ENCODE measurements at places on chromosomes 2 and 18. TPM values are rescaled to one million over a fixed set of nuclear protein-coding genes. Genes with fewer than 3 reads are reported as not detected.

DNA sequence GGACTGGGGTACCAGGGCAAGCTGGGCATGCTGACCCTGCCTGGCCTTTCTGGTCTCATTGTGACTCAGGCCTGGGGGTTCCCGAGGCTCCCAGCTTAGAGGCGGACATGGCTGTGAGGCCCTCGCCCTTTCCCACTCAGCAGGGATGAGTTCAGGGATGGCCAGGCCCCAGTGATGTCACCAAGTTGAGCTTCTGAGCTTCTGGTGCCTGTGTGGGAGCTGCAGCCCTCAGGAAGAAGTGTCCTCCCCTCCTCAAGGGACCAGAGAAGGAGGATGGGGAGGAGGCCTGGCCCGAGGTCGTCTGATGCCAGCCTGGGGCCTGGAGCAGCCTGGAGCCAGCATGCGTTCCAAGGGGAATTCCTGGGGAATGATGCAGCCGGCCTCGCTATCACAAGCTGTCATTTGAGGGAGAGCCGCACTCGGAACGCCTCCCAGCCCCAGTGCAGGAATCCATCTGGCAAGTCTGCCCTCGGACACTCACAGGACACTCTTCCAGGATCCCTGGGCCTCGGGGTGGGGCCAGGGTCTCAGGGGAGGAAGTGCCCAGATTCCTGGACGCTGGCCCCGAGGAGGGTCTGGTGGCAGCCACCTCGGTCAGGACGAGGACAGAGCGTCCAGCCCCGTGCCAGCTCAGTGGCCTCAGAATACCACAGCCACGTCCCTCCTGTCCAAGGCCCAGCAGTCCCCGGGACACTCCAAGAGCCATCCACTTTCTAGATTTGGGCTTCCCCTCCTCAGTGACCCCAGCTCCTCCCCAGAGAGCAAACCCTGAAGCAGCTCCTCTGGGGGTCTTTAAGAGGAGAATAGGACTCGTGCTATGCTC, 61.2 kb upstream of the GPC1 start:
- DNase-seq: no peak

- DNase-seq: no peak
Measured at GRCh38 chr2:61660511-61661388, 122.6 kb upstream of the XPO1 start.

- no peak for DNase-seq
Measured at GRCh38 chr2:16069933-16070647, 129.7 kb downstream of the MYCN start.

The KCNK3 gene
- not detected for total RNA-seq

DNA sequence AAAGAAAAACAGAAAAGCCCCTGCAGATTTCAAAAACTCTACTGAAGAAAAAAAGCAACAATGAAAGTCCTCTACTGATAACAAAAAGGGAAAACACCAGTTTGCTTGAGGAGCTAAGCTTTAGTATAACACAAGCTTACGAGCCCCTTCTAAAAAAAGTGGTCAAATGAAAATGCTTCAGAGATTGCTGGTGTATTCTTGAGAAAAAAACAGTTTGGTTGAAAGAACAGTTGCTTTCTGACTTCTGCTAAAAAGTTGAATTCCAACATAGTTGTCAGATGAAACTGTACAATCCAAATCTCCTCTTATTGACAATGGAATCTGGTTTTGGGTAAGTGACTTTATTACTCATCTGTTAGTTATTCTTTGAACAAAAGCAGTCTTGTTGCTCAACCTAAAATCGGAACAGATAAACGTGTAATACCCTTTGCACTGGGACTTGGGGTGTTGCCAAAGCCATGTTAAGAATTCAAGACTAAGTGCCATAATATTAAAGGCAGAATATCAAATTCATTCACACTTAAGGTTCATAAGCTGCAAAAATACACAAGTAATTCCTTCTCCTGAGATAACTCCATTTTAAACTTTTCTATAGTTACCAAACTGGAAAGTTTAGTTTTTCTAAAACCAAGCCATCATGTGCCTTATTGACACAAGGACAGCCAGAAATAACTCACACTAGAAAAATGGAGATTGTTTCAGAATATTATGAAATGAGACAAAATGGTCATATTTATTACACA, 45.3 kb upstream of the SPAG16 start:
- no peak for DNase-seq

DNA sequence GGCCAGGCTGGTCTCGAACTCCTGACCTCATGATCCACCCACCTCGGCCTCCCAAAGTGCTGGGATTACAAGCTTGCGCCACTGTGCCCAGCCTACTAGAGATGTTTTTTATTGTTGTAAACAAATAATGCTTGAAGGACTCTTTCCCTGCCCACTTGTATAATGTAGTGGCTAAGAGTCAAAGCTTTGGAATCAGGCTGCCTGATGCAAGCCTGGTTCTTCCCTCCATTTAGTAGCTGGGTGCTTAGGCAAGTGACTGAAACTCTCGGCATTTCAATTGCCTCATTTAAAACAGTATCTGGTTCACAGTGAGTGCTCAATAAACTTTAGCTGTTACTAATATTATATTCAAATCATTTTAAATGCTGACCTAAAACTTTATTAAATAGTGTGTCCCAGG, 264.0 kb upstream of the FBXO11 start:
- no peak for DNase-seq

GRCh38 chr18:10245846-10246175, 208.6 kb upstream of the APCDD1 start:
- DNase-seq: no peak

GRCh38 chr2:198641161-198641560, 816.6 kb downstream of the SATB2 start:
- DNase-seq: no peak

DNA sequence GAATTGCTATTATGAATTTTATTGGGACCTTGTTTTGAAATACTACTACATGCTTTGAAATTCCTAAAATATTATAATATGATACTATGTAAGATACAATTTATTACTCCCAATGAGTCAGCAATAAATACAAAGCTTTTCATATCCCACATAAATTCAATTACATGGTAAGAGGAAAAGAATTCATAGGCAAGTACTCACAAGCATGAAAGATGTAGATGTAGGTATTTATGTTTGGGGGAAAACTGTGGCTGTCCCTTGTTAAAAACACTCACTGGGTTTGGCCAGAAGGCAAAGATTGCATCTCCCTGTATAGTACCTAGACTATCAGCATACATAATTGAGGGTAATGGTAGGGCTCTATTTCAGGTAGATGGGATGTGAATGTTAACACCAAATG, 90.4 kb downstream of the MBD2 start:
- DNase-seq: no peak

DNA sequence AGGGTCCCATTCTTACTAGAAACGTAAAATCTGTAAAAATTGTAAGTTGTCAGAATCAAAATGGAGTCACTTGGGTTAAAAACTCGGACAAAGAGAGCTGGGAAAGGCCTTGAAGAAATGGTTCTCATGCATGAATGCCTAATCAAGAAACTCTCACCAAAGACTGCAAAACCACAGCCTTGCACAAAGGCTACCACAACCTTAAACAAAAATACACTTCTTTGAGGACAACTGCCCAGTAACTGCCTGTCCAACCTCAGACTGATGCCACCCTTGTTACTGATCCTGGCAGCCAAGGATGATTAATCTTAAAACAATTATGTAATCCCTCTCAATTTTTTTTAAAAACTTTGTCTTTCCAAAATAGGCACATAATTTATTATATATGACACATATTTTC, 299.3 kb downstream of the CCDC85A start:
- no peak for DNase-seq

- no peak for DNase-seq
Measured at GRCh38 chr2:101627285-101628029, 70.0 kb upstream of the MAP4K4 start.

DNA sequence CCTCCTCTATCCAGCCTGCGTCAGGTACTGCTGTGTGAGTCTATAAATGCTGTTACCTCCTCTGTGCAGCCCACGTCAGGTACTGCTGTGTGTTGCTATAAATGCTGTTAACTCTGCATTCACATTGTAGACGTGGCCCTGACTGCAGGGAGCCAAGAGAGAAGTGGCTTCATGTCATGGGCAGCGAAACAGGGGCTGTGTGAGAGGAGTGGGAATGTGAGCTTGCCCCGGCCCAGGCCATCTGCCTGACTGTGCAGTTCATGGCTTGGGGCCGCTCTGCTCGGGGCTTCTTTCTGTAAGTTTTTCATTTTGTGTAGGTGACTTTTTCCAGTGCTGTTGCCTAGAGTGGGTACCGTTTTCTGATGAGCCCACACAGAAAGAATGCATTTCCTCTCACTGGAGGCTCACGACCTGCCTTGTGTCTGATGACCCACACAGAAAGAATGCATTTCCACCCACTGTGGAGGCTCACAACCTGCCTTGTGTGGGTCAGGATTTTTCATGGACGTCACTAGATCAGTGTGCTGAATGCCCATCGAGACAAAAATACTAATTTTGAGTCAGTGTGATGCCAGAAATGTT, 104.5 kb downstream of the SNTG2 start:
- DNase-seq: no peak

The C1QL2 gene
- total RNA-seq: not detected

GRCh38 chr2:99881901-99882591, 260.3 kb downstream of the AFF3 start:
- no peak for DNase-seq

The NCKAP1 gene
- total RNA-seq: 1.2 TPM

- no peak for DNase-seq
Measured at GRCh38 chr2:25920786-25921415, 42.6 kb upstream of the ASXL2 start.

DNA sequence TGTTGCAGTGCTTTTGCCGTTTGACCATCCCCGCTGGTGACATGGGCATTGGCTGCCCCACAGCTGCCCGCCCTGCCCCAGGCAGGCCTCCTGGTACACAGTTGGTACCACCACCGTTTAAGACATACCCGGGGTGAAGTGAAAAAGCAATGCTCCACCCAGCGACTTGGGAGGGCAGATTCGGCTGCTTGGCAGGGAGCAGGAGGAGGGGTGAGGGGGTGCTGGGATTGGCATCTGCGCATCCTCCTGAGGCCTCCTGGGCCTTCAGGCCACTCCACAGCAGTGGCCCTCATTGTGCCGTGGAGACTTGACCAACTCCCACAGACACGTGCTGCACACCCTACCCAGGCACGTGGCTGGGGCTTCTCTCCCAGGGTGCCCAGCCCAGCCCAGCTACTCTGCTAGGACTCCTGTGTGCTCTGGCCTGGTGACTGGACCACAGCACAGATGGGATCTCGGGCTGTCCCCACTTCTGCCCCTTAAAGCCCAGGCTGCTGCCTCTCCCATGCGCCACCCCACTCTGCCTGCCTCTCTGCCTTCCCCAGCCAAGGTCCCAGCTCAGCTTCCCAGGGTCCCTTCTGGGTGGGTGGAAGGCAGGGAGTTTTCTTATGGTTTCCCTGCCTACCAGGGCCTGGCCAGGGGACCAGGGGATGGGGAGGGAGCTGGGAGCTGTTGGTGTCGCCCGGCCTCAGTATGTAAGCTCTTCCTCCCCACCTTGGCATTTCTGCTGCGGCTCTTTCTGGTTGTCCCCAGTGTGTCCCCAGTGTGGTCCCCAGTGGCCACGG, 157.0 kb upstream of the HS6ST1 start:
- no peak for DNase-seq

The LIMS3 gene
- total RNA-seq: 0.88 TPM

- no peak for DNase-seq
Measured at GRCh38 chr2:100068395-100068794, 74.0 kb downstream of the AFF3 start.

The CAPN14 gene
- total RNA-seq: 0.28 TPM

- DNase-seq: no peak
Measured at GRCh38 chr2:216495656-216496055, 3.0 kb upstream of the RPL37A start.

GRCh38 chr2:36408198-36408703, 52.7 kb downstream of the CRIM1 start:
- DNase-seq: no peak

- no peak for DNase-seq
Measured at GRCh38 chr2:235911633-235912233, 256.5 kb downstream of the GBX2 start.

The MAP3K19 gene
- not detected for total RNA-seq

The COBLL1 gene
- total RNA-seq: 0.17 TPM

GRCh38 chr2:43124687-43125057, 101.7 kb downstream of the ZFP36L2 start:
- DNase-seq: no peak

GRCh38 chr18:68727506-68727905, 12.6 kb upstream of the TMX3 start:
- no peak for DNase-seq

- DNase-seq: no peak
Measured at GRCh38 chr18:45957100-45957499, 10.0 kb downstream of the EPG5 start.

DNA sequence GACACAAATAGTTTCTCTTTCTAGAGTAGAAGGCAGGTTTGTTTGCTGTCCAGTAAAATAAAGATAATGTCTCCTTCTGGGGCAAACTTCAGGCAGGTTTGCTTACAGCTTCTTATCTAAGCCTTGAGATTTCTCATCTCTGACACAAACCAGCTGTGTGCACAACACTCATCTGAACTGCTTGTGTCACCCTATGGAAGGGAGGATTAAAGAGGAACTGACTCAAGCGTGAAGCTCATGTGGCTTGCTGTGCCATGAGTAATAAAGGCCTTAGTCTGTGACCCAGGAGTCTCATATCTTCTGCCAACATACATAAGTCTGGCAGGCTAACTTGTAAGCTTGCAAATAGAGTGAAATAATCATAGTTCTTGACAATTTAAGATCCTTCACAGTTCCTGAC, 24.2 kb upstream of the CPO start:
- no peak for DNase-seq

DNA sequence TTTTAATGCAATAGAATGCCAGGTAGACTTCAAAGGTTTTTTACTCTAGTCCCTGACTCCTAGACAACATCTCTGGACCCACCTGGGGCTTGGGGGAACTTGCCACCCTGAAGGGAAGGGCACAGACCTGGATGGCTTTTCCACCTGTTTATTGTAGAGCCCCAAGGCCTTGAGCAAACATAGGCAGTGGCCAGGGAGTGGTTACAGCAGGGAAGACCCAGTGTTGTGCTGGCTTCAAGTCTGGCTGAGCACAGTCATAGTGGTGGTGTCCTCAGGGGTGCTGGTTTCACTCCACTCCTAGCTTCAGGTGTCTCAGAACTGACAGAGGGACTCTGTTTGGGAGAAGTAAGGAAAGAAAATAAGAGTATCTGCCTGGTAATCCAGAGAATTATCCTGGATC, 5.5 kb upstream of the SRD5A2 start:
- no peak for DNase-seq

The MYO5B gene
- total RNA-seq: not detected

The ANKRD30B gene
- not detected for total RNA-seq
